ENCODE measurements at places on chromosomes 3 and 15.

- no peak for DNase-seq
These were observed 459.1 kb upstream of the BCHE start for GRCh38 chr3:166296179-166296783.

- DNase-seq = peak; percentile 45
These were observed 136.4 kb downstream of the LIPC start for GRCh38 chr15:58568157-58568571.

DNA sequence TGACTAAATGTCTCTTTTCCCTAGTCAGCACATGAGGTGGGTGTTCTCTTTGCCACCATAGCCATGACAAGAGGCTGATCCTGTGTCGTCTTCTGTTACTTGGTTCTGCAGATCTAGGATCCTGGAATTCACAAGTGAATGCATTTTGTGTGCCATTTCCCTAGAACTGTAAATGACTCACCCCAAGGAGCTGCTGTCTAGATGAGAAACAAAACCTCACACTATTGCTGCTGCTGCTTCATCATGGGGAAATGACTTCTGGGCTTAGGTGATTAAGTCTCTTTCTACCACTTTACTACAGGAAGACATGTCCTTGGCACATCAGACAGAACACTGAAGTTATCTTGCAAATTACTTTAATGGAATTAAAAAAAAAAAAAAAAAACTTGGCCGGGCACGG is 54.9 kb downstream of the SLCO3A1 start:
- peak; percentile 45 for DNase-seq

GRCh38 chr3:141412936-141413354 is 44.6 kb downstream of the ZBTB38 start:
- peak; percentile 82 for DNase-seq

GRCh38 chr15:92661956-92662355 is 6.4 kb upstream of the FAM174B start:
- DNase-seq = no peak

DNA sequence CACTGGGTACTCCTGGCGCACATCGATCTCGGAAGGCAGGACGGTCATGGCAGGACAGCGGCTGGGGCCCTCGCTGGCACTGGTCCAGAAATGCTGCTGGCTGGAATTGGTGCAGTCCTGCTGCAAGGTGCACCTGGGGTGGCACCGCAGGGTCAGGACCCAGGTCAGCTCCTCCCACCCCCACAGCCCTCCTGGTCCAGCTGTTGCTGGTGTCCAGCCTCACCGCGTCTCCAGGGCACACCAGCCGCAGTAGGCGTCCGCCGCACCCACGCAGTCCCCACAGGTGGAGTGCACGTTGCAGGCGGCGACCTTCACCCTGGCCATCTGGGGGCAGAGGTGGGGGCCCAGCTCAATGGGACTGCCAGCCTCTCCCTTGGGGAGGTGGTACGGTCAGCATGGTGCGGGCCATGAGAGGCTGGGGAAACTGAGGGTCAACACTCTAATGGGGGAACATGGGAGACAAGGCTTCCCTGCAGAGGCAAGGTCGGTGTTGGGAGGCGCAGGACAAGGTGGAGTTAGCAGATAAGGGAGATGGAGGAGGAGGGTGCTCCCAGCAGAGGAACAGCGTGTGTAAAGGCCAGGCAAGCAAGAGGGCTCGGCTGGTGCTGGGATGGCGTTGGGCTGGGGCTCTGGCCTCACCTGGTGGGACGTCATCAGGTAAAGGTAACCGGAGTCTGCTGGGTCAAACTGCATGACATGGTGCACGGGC is 20.4 kb downstream of the PLXND1 start:
- DNase-seq = no peak

GRCh38 chr3:197356275-197356674 is 57.9 kb upstream of the DLG1 start:
- DNase-seq = no peak

- DNase-seq = peak; percentile 75
These were observed 69.4 kb upstream of the FOXP1 start for GRCh38 chr3:71652781-71653413.

DNA sequence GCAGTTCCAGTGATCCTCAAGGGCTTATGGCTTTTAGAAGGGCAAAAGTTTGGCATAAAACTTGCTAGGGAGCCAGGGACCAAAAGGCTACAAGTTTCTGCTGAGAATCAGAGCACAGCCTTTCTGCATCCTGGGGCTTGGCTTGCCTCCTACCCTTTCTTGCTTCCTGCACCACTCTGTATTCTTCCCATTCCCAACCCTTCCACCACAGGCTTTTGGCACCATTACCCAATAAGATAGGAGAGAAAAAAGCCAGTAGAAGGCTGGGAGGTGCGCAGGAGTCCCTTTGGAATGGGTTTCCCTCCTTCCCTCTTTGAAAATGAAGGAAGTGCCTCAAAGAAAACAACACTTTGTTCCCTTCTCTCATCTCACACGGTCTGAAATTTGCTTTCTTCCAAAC is 268.6 kb downstream of the PDCD6IP start:
- DNase-seq = no peak

DNA sequence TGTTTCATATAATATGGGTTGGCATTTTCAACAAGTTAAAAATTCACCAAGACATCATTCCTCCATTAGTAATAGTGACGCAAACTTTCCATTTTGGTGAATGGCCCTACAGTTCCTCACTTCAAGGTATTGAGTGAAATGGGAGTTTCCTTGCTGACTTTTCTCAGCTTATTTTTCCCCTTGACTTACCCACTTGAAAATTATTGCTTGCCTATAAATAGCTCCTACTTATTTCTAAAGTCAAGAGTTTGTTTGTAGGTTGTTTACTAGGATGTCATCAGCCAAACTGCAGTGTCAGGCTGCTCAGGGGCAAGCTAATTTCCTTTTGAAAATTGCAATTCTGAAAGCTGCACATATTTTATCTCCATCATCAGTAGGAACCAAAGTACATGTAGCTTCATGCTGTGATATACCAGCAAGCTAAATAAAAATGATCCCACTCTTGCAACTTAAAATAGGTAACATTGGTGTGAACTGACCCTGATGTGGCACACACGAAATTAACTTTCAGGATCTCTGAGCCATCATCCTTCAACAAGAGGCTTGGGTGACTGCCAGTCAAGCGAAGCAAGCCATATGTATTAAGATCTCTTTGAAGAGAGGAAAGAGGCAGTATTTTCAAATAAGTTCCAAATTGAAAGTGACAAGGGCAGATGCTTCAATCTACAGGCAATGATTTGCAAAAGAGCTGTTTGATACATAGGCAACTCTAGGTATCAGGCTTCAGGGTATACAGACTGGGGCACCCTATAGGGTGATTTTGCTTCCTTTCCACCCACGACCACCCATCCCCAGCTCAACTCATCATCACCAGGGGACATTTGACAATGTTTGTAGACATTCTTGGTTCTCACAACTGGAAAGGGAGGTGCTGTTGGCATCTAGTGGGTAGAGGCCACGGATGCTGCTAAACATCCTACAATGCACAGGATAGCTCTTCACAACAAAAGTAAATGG is 66.8 kb upstream of the RASGRP1 start:
- no peak for DNase-seq

- DNase-seq = no peak
These were observed 122.4 kb downstream of the NECTIN3 start for GRCh38 chr3:111194048-111194447.

GRCh38 chr3:20561166-20561565 is 375.2 kb upstream of the SGO1 start:
- DNase-seq = no peak

GRCh38 chr3:102577082-102577789 is 142.4 kb downstream of the ZPLD1 start:
- DNase-seq = peak; percentile 1

GRCh38 chr3:66411474-66411873 is 89.3 kb downstream of the LRIG1 start:
- DNase-seq = no peak

DNA sequence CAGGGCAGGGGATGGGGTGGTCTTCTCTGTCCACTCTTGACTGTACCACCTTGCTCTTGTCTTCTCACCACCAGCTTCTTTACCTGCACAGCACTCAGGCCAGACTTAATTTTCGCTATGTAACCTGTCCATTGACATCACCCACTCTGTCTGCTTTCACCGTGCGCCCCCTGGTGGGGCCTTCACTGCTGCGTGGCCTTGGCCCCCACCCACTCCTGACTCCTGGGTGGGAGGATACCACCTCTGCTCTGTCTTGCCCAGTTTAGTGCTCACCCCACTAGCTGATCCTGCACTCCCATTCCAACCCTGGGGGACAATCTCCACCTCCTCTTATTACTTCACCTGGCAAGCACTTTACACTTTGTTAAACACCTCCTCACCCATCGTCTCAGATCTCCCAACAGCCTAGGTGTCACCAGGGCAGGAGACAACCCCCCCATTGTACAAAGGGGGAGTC is 17.7 kb downstream of the PTH1R start:
- DNase-seq = peak; percentile 60

- DNase-seq = no peak
These were observed 149.9 kb upstream of the GALNT15 start for GRCh38 chr3:16024548-16024947.

GRCh38 chr3:55750525-55750924 is 263.4 kb upstream of the WNT5A start:
- peak; percentile 31 for DNase-seq

DNA sequence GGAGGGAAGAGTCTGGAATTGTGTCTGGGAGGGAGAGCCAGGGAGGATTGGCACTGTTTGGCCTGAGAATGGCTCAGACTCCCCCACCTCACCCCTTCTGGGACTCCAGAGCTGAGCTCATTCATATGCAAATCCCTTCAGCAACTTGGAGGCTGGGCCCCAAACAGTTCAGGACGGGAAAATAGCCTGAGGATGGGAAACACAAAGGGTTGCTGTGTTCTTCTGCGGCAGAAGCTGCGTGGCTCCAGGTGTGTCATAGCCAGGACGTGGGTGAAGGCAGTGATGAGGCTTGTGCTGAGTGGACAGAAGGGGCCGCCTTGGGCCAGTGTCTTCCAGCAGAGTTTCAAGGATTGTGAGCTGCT is 16.6 kb downstream of the MASP1 start:
- no peak for DNase-seq

DNA sequence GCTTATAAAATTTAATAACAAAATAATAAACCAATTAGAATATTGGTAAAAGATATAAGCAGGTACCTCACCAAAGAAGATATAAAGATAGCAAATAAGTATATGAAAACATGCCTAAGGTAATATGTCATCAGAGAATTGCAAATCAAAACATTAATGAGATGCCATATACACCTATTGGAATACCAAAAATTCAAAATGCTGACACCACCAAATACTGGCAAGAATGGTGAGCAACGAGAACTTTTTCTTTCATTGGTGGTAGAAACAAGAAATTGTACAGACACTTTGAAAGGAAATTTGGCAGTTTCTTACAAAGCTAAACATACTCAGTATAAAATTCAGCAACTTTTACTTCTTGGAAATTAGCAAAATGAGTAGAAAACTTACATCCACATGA is 346.9 kb upstream of the ROBO1 start:
- DNase-seq = no peak

- no peak for DNase-seq
These were observed 23.5 kb upstream of the SLC15A2 start for GRCh38 chr3:121870717-121871116.

- no peak for DNase-seq
These were observed 39.4 kb downstream of the TMCO5A start for GRCh38 chr15:37973856-37974255.

- peak; percentile 11 for DNase-seq
These were observed 245.7 kb downstream of the ZIC1 start for GRCh38 chr3:147654827-147655226.

- no peak for DNase-seq
These were observed 70.2 kb upstream of the WNT7A start for GRCh38 chr3:13950042-13950441.

- DNase-seq = no peak
These were observed 357.2 kb downstream of the ROBO1 start for GRCh38 chr3:79410617-79411016.

DNA sequence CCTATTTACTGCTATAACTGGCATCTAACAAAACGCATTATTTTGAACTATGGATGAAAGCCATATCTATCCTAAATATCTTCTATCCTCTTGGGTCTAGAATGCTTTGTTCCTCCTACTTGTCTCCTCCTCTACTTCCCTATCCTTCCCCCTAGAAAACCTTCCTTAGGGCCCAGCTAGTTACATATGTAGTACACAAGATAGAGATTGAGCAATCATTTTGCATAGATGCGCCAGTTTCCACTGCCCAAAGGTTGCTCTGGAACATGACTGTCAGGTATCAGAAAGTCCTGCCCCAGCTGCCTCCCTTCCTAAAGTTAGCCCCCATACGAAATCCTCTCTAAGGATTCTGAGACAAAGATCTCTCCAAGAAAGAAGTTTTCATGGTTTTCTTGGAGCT is 55.1 kb downstream of the GPR160 start:
- DNase-seq = no peak

- peak; percentile 75 for DNase-seq
These were observed 46.5 kb downstream of the PTPN9 start for GRCh38 chr15:75532413-75533250.

DNA sequence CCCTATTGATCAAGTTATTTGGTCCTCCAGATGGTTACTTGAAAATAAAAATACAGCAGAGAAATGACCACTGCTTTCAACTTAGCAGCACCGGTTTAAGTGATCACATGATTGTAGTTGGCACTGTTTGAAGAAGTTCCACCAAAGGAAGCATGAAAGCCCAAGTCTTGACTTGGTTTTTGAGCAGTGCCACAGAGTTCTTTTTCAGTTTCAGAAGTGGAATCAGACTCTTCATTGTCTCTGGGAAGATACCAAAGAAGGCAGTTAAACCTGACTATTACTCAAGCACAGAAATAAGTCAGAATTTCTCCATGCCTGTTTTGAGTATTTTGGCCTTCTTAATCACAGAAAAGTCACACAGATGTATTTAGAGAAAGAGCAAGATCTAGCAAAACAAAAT is 66.7 kb downstream of the BBX start:
- no peak for DNase-seq

- no peak for DNase-seq
These were observed 45.7 kb downstream of the CTDSPL start for GRCh38 chr3:37907371-37907770.

DNA sequence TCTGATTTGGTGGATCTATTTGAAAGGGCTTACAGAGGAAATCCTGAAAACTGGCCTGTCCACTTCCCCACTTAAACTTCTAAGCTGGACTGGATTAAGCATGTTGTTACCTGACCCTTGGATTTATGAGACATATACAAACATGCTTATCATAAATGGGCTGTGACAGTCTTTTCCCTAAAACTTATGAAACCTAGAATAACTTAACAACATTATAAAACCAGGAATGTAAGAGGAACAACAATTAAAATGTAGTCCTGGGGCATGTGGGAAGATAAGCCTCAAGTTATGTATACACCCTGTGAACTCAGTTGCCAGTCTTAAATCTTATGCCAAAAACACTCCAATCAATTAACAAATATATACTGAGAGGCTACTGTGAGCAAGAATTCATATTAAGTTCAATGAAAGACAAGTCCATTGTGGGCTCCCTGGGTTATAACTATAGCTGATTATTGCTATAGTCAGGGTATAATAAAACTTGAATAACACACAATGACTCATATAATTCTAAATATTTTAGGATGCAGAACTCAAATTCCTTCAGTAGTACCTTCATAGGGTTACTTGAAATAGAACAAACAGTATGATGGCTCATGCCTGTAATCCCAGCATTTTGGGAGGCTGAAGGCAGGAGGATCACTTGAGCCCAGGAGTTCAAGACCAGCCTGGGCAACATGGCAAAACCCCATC is 87.2 kb upstream of the PPIB start:
- DNase-seq = no peak

- DNase-seq = no peak
These were observed 172.8 kb downstream of the NR2F2 start for GRCh38 chr15:96503276-96503675.
